Right kidney (tissue), 9 donors: ENCODE measurements at places on chromosomes 6 and 20.

DNA sequence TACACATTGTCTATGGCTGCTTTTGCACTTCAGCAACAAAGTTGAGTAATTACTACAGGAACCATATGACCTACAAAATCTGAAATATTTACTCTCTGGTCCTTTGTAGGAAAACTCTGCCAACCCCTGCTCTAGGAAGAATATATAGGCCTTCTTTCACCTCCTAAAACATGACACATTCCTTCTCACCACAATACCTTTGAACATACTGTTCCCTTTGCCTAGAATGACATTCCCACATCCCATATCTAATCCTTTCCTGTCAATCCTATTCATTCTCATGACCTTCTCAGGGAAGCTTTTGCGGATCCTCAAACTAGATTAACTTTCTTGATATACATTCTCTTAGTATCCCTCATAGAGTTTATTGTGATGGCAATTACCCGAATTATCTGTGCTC, 18.0 kb upstream of the NCOA6 start:
- no peak for DNase-seq

GRCh38 chr6:48318670-48319069, 207.7 kb upstream of the PTCHD4 start:
- no peak for DNase-seq

DNA sequence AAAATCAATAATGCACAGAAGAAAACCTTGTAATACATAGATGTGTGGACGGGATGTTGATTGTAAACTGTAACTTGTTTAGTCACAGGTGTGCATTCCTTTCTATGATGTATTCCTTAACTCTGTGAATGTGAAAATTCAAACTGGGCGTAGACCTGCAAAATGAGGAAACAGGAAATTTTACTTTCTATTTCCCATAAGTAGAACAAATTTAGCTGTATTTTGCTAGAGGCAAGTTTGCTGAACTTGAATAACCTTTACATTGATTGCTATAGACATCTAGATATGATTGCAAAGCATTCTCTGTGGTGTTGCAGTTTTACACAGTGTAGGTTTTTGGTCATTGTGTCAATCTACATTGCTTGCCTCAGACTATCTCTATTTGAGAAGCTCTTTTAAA, 368.4 kb upstream of the MAN1A1 start:
- no peak for DNase-seq

DNA sequence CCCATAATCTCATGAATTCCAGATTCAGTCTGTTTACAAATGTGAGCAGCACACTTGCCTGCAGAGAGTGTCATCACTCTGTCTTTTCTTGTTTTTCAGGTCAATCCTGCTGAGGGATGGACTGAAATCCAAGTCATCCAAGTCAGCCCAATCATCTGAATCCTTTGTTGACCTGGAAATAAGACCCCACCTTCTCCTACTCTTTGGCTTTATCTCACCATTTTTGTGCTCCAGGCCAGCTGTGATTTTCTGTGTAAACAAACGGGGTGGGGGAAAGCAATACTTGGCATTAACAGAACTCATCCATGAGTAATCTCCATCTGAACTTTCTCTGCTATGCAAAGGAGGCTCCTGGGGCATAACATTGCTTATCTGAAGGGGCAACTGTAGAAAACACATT, 16.9 kb upstream of the GSTA4 start:
- DNase-seq: no peak

DNA sequence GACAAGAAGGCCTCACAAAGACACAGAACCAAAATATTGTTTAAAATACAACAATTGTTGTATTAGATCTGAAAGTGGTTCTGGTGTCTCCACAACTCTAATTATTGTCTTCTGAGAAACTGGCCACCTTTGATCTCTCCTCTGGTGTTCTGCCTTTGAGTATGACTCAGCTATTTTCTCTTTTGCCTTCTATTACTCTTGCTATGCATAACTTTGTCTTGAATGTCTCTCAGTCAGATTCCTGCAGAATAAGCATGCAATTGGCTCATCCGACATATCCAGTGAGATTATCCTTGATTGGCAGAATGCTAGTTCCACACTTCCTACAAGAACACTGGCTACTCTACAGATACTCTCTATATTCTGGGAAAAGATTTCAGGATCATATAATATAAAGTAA, 14.3 kb upstream of the EPM2A start:
- DNase-seq: no peak

- DNase-seq: no peak
Measured at GRCh38 chr20:49377326-49377725, 99.5 kb upstream of the ZNFX1 start.

- peak; percentile 42 for DNase-seq
Measured at GRCh38 chr6:144582939-144583613, 297.9 kb downstream of the UTRN start.

- DNase-seq: no peak
Measured at GRCh38 chr6:81562169-81562568, 190.3 kb downstream of the TENT5A start.

GRCh38 chr20:35479798-35480197, 24.4 kb downstream of the CEP250 start:
- DNase-seq: no peak

DNA sequence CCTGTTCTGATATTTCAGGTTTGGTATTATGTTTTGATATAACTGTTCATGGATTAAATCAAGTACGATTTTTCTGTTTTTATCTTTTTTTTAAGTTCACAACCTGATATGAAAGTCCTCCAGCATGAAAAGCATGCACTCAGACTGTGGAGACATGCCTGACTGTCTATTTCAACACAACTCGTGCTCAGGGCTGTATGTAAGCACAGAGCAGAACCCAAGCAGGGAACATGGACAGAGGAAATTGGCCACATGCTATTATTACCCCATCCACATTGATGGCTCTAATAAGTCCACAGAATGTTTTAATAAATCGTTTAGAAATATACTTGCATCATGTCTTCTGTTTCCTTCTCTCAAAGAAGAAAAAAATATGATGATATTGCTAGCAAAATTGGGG, 730.4 kb downstream of the C6orf118 start:
- DNase-seq: no peak

DNA sequence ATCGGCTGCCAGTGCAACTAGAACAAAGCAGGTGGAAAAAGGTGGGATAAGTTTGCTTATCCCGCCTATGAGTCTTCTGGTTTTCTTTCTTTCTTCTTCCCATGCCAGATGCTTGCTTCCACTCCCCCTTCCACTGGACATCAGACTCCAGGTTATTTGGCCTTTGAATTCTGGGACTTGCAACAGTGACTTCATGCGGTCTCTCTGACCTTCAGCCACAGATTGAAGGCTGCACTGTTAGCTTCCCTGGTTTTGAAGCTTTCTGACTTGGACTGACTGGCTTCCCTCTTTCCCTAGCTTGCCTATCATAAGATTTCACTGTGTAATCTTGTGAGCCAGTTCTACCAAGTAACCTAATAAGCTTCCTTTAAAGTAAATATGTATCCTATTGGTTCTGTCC, 878.4 kb upstream of the GJE1 start:
- no peak for DNase-seq

DNA sequence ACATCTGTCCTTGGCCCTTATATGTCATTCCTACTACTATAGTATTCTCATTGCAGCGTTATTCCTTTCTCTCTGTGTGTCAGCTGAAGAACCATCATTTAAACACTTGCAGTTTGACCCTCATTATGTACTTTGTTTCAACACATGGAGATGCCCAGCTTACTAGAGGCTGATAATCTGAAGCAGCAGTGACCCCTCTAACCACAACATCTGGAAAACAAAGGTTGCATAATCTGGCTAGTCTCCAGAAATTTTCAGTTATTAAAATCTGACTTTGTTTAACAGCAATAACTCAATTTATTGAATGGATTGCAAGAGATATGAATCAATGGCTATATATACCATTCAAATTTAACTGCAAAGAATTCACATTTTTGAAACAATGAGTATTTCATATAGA, 6.6 kb upstream of the PHIP start:
- DNase-seq: no peak

DNA sequence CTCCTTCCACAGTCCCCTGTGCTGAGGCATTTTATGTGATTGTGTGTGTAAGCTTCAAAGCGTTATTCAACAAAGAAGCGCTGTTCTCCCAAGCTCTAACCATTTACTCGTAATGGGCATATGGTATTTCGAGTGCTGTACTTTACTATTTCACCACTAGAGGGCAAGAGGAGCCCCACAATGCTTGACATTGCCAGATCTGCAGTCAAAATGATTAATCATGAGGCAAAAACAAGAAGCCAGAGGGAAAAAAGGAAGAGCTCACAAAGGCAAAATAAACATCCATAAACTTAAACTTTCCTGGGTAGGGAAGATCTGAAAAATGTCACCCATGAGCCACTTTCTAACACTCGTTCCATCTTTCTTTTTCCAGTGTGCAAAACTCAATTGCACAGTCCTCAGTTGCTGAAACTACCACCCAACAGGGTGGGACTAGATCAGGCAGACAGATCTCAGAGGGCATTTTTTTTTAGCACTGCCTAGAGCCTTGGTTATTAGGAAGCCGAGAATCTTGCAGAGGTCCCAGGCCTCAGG, 215.0 kb upstream of the PLCB4 start:
- peak; percentile 60 for DNase-seq

GRCh38 chr6:107082045-107082444, 33.3 kb downstream of the BEND3 start:
- no peak for DNase-seq

DNA sequence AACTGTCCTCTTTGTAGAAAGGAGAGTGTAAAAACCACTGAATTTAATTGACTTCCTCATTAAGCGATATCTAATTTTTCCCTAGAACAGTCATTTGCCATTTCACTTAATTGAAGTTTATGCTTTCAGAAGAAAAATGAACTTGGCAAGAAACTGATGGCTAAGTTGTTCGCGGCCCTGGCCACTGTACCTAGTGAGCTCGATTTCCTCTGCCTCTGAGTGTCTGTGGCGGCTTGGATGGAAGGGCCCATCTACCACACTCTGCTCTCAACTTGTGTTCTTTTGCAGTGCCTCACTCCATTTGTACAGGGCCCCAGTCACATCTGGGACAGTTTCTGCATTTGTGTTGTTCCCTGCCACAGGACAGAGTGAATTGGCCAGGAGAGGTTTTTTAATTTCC, 102.9 kb downstream of the BCAS1 start:
- DNase-seq: no peak

GRCh38 chr20:43243672-43244269, 54.1 kb upstream of the PTPRT start:
- DNase-seq: peak; percentile 1

GRCh38 chr20:24448170-24448569, 21.3 kb upstream of the SYNDIG1 start:
- DNase-seq: no peak

GRCh38 chr20:11995805-11996567, 78.3 kb downstream of the BTBD3 start:
- DNase-seq: no peak

- no peak for DNase-seq
Measured at GRCh38 chr6:81865712-81866111, 113.2 kb upstream of the TENT5A start.

DNA sequence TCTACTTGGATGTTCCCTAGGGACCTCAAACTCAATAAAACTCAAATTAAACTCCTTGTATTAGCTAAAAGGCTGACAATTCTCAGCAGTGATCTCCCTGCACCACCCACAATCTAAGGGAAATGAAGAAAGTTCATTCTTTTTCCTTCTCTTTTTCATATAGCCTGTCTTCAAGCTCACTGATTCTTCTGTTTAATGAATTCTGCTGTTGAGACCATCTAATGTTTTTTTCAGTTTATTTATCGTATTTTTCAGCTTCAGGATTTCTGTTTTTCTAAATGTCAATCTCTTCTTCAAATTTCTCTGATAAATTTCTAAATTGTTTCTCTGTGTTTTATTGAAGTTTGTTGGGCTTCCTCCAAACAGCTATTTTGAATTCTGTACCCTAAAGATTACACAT, 19.8 kb downstream of the CRISP2 start:
- DNase-seq: no peak

- no peak for DNase-seq
Measured at GRCh38 chr6:150448221-150448620, 79.4 kb downstream of the IYD start.

- no peak for DNase-seq
Measured at GRCh38 chr6:80454197-80454596, 347.7 kb downstream of the BCKDHB start.

- no peak for DNase-seq
Measured at GRCh38 chr6:37441651-37442050, 8.6 kb downstream of the CMTR1 start.

DNA sequence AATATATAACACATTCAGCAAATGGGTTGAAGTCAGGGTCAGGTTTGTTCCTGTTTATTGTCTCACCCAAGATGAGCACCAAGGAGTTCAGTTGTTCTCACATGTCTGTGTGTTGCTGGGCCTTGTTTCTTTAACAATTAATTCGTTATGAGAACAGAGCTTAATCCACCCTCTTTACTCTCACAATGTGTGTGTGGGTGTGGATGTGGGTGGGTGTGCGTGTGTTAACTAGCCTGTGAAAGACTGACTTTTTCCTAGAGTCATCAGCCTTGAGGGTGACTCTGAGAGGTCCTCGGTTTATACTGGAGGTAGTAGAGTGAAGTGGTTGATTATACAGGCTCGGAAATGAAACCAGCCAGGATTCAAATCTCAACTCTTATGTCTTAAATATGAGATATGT, 672.1 kb downstream of the MAFB start:
- DNase-seq: no peak

DNA sequence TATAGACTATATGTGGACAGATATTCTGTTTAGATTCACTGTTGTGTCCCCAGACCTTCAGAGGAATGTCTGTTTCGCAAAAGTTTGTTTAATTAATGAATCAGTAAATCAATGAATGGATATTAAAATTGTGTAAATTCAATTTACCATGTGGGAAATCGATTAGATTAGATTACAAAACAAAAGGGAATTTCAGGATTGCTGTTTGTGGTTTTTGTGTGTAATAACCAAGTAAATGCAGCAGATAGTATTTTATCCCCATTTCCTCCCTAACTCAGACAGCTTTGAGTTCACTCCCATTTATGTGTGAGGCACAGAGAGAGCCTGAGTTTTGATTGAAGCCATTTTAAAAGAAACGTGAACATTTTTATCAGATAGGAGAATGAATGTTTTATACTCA, 214.8 kb downstream of the ADGB start:
- DNase-seq: no peak

DNA sequence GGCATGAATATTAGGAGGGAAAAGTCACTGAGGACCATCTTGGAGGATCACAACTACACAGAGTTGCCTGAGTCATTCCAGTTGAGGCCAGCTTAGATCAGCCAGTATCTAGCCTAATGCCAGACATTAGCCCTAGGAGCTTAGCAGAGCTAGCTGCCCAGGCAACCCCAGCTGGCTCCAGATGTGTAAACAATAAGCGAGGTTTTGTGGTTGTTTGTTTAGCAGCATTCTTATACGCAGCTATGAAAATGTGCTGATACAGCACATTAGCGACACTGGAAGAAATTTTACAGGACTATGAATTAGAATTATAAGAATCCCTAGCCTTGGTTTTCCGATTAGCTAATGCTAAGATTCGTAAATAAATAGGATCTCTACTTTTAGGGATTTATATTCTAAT, 59.3 kb downstream of the BTBD3 start:
- DNase-seq: no peak

GRCh38 chr6:1400126-1400850, 10.9 kb downstream of the FOXF2 start:
- no peak for DNase-seq
